Spleen (tissue), 13 donors: ENCODE measurements at places on chromosomes 13 and 19. TPM values are rescaled to one million over a fixed set of nuclear protein-coding genes. Genes with fewer than 3 reads are reported as not detected.

GRCh38 chr19:8849232-8849631 lies 17.1 kb downstream of the MBD3L1 start:
- no peaks in the 10 kb centered on the region for H3K36me3 ChIP-seq
- H3K4me3 ChIP-seq: no peak overlapping the region
- no peaks in the 10 kb centered on the region for H3K27me3 ChIP-seq
- H3K4me1 ChIP-seq: no peaks in the 10 kb centered on the region
- H3K27ac ChIP-seq: no peak overlapping the region

GRCh38 chr19:35644206-35644986 lies 2.9 kb downstream of the ETV2 start:
- DNase-seq: peak; percentile 99
- H3K36me3 ChIP-seq: no peaks in the 10 kb centered on the region
- no peaks in the 10 kb centered on the region for H3K27me3 ChIP-seq

DNA sequence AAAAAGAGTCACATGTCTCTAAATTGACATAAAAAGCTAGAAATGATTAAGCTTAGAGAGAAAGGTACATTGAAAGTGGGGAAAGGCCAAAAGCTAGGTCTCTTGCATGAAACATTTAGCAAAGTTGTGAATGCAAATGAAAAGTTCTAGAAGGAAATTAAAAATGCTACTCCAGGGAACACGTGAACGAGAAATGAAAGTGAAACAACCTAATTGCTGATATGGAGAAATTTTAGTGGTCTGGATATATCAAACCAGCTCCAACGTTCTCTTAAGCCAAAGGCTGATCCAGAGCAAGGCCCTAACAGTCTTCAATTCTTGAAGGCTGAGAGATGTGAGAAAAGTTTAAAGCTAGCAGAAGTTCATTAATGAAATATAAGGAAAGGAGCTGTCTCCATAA lies 419.8 kb downstream of the SLITRK6 start:
- H3K27me3 ChIP-seq: no peaks in the 10 kb centered on the region
- H3K27ac ChIP-seq: no peak overlapping the region
- H3K36me3 ChIP-seq: no peaks in the 10 kb centered on the region
- no peak for DNase-seq
- no peaks in the 10 kb centered on the region for H3K4me1 ChIP-seq

ACER1 gene
- 0.19 TPM for polyA plus RNA-seq

B3GNT3 gene
- polyA plus RNA-seq: 0.16 TPM

GRCh38 chr13:25118378-25118905 lies 22.5 kb downstream of the PABPC3 start:
- H3K4me3 ChIP-seq: no peak overlapping the region
- DNase-seq: no peak
- no peaks in the 10 kb centered on the region for H3K4me1 ChIP-seq
- no peaks in the 10 kb centered on the region for H3K27me3 ChIP-seq

DNA sequence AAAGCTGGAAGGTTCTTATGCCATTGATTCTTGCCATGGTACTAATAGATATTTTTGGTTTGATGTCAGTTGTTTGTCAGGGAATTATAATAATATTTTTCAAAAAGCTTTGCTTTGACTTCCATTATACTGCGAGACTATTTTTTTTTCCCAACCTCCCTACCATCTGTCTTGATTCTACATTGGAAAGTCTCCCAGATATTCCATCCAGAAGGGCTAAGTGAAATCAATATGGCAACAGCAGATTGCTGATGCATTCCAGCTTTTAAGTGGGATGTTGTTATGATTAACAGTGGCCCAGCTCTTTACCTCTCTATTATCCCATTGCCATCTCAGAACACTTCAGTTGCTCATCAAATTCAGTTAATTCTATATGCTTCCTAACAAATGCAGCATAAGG lies 247.4 kb downstream of the OXGR1 start:
- no peaks in the 10 kb centered on the region for H3K27me3 ChIP-seq
- H3K27ac ChIP-seq: no peak overlapping the region
- no peaks in the 10 kb centered on the region for H3K36me3 ChIP-seq
- DNase-seq: no peak
- no peaks in the 10 kb centered on the region for H3K4me1 ChIP-seq

- no peaks in the 10 kb centered on the region for H3K27me3 ChIP-seq
- H3K4me1 ChIP-seq: no peaks in the 10 kb centered on the region
- no peaks in the 10 kb centered on the region for H3K36me3 ChIP-seq
- no peak for DNase-seq
- H3K4me3 ChIP-seq: no peak overlapping the region
- no peak overlapping the region for H3K27ac ChIP-seq
Measured at GRCh38 chr13:52899206-52899605, 50.8 kb upstream of the PCDH8 start.
